ENCODE measurements at places on chromosomes 1 and 21. TPM values are rescaled to one million over a fixed set of nuclear protein-coding genes. Genes with fewer than 3 reads are reported as not detected.

DNA sequence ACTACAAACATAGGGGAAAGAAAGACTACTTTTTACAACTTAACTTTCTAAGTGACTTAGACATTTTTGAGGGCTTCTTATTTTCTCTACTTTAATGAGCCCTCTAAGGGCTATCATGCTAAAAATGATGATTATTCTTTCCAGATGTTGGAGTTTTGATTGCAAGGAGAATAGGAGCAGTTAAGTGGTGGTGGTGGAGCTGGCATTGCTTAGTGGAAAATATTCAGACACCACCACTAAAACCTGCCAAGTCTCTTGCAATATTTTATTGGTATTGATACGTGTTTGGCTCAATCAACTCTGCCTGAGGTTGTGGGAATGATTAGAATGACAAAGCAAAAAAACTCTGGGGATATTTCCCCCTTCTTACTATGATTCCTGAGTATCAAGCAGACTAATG, 82.6 kb upstream of the PTGFR start:
- no peak for DNase-seq

DNA sequence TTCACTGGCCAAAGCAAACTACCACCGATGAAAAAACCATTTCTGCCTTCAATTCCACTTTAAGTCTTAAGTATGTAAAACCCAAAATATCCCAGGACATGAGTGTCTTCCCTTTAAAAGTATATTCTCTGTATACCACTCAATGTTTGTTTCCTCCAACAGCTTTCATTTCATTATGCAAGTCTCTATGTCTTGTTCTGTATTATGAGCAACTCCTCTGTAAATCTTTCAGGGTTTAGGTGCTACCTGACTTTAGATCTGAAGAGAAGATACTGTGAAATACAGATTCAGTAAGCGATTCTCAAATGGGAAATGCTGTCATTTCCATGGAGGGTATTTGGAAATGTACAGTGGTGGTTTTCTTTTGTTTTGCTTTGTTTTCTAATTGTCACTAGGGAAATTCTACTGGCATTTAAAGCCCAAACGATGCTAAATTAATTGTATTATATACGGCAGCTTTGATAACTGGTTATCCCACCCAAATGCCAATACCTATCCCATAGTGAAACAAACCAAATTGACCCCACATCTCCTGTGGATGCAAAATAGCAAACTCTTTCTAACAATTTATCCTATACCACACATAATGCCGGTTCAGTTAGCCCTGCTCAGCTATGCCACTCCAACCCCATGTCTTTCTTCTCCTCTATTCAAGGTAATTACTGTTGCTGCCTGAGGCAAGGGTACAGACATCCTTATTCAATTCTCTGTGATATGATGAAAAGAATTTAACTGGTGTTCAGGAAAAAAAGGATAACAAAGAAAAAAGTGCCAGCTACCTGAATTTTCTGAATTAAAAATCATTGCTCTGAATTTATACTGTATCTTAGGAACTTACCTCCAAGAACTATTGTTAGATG, 182.8 kb downstream of the EIF4G3 start:
- no peak for DNase-seq

DNA sequence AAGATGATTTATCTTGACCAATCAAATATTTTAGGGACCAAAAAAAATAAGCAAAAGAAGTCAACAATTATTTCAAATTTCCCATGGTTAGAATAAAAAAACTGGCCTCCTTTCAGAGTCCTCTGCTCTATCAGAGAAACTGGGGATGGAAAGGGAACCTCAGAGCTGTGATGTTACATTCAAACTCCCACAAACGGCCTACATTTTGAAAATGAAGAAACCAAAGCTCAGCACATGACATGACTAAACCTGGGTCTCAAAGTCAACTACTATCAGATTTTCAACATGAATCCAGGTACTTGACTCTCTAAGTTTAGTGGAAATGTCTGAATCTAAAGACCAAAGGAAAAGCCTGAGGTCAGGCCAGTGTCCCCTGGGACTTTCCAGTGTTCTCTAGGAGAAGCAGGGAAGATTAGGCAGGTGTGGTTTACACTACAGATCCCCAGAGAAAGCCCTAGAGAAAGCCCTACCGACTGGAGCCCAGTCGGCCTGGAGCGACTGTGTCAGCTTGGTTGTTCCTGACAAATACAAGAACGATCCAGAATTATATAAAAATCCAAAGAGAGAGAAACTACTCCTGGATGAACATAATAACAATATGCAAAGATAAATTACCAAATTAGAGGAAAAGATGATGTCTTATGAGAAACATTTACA, 24.8 kb downstream of the JAK1 start:
- DNase-seq = no peak

DNA sequence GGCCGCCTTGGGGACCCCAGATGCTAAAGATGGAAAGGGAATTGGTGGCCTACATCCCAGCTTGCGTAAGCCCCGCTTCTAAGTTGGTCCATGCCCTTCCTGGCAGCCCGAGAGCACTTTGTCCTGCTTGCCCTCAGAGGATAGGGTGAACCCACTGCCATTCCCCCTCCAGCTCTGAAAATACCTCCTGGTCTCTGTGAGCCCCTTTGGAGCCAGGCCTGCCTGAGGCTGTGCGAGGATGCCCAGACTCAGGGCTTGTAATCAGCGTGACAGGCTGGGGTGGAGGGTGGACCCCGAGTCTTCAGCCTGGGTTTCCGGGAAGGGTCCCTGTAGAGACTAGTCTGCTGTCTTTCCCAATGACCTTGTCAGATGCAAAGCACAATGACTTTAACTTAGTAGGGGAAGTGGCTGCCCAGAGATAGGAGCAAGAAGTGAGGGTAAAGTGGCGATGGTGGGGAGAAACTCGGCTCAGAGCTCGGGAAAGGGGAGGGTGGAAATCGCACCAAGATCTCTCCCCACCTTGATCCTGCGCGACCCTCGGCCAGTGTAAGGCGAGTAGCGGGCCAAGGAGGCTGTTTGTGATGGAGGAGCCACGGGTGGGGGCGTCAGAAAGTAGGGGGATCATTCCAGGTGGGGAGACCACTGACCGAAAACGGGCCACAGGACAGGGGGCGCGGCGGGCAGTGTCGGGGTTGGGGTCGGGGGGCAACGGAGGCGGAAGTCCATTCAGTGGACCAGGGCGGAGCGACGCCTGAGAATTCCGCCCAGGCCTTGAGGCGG, 2.7 kb upstream of the HES3 start:
- no peak for DNase-seq

GRCh38 chr1:109498161-109498801, 4.4 kb downstream of the CYB561D1 start:
- no peak for DNase-seq

GRCh38 chr1:56390232-56390867, 189.0 kb downstream of the PLPP3 start:
- no peak for DNase-seq

GRCh38 chr1:111504097-111504496, 664 bp upstream of the ADORA3 start:
- DNase-seq = no peak

GRCh38 chr1:154953611-154954038, 2.3 kb downstream of the PBXIP1 start:
- no peak for DNase-seq

DNA sequence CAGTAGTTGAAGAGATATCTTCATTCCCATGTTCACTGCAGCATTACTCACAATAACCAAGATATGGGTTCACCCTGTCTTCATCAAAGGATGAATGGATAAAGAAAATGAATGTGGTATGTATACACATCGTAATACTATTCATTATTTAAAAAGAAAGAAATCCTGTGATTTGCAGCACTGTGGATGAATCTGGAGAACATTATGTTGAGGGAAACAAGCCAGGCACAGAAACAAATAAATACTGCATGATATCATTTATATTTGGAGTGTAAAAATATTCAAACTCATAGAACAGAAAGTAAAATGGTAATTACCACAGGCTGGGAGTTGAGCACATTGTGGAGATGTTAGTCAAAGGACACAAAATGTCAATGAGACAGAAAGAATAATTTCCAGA, 977.2 kb downstream of the AMY1C start:
- DNase-seq = no peak

- no peak for DNase-seq
Observed at GRCh38 chr1:197807216-197807615, 31.9 kb upstream of the DENND1B start.

DNA sequence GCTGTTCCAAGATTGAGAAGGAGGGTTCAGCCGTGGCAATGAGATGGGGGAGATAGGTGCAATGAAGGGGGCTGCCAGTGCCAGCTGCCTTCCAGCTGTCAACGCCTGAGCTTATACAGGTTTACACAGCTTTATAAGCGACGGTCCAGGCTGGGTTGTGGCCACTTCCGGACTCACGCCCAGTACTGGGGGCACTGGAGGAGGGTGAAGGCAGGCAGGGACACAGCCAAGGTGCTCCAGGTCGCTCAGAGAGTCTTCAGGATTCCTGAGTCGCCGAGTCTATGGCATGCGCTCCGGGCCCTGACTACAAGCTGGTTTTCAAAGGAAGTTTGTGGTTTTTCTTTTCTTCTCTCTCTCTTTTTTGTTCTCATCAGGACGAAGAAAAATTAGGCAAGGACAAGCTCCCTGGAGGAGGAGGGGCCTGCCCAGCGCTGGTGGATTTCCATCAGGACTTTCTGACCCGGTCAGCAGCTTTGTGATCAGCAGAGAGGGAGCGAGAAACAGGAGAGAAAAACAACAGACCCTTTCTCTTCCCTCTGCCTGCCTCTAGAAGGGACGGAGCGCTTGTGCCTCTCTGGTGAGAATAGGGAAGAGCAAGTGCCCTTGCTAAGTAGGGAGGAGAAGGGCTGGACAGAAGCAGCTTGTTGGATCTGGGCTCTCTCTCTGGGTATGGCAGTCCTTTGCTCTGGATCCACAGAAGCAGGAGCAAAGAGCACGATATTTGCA, at the start of gene MINDY1:
TSS of gene MINDY1 (minus strand) at position 576 of the 726 bp plus-strand sequence. CDS start 4,285 bp downstream, outside the sequence.
- peak; percentile 88 for DNase-seq

- DNase-seq = no peak
Observed at GRCh38 chr1:54977533-54978297, 2.7 kb upstream of the TMEM61 start.

DNA sequence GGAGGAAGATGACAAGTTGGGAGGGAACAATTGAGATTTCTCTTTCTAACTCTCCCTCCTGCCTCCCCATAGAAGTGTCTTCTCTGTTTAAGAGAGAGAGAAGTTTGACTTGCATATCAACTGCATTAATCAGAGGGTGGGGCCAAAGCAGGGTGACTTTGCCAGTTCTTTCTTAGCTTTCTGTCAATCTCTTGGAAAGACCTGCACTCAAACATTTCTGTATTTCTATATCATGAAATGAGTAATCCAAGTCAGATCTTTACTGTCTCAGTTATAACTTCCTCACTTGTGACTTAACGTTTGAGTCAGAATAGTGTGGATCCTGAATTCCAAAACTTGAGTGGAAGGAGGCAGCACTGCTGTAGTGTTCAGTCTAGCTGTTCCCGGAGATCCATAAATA, 180.8 kb upstream of the KCNK2 start:
- no peak for DNase-seq

GRCh38 chr1:59879574-59879973, 47.0 kb downstream of the CYP2J2 start:
- no peak for DNase-seq

DNA sequence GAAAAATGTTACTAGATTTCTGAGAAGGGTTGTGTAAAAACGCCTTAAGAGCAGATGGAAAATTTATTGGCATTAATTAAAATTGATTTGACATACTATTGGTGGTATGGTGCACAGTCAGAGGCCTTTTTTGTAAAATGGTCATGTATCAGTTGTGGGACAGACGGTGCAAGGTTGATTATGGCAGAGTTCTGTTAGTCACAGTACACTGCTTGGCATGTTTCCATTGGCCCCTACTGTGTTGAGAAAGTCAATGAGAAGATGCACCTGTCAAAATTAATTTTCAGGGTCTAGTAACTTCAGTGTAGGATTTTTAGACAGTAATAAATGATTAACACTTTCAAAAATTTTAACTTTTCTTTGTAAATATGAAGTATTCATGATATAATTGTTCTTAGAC, 4.4 kb downstream of the B3GALT2 start:
- DNase-seq = no peak

GRCh38 chr1:182614796-182615454, 10.7 kb upstream of the RGS16 start:
- peak; percentile 93 for DNase-seq

DNA sequence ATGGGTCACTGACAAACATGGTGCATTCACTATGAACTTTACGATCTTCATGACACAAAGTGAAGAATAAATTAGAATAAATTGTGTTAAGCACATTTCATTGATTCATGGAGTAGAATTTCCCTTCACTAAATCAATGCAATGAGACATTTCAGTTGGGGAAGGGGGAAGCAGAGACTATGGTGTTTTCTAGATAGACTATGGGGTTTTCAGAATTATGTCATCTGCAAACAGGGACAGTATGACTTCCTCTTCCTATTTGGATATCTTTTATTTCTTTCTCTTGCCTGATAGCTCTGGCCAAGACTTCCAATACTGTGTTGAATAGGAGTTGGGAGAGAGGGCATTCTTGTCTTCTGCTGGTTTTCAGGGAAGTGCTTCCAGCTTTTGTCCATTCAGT, 80.0 kb upstream of the C1orf105 start:
- no peak for DNase-seq

DNA sequence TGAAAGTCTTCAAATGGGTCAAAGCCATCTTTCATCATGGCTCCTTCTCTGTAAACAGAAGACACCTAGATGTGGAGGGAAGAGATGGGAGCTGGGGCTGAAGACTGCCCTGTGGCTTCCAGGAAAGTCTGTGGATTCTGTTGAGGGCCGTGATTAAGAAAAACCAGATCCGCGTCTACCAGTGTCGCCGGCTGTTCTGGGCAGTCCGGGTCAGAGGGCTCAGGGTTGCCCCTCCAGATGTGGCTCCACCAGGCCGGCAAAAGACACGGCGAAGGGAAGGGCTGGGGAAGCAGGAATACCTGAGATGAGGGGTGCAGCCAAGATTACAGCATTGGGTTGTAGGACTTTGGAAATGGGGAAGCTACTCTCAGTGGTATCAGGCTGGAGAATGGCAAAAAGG, 162.6 kb downstream of the RHOU start:
- DNase-seq = peak; percentile 71

- no peak for DNase-seq
Observed at GRCh38 chr1:151009206-151009587, 948 bp downstream of the PRUNE1 start.

DNA sequence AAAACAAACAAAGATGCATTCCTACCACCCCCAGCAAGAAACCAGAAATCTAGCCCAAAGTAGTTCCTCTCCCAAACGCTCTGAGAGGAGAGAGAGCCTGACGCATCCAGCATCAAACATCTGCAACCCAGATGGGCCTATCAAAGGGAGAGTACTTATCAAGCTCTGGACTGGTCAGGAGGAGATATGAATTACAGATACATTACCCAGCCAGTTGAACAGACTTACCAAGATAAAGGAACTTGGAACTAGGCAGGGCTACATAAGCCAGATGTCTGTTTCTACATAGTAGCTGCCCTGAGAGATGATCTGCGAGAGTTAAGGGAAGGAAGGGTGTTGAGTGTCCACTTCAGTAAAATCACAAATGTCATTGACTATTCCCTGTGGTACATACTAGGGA, 138.4 kb downstream of the PAPPA2 start:
- DNase-seq = no peak

GRCh38 chr1:156129687-156130577, 15.4 kb downstream of the LMNA start:
- peak; percentile 98 for DNase-seq

- DNase-seq = no peak
Observed at GRCh38 chr1:221845650-221846371, 103.9 kb upstream of the DUSP10 start.

The S100A12 gene
- not detected for total RNA-seq

The COL6A1 gene
- total RNA-seq = 1,582 TPM

The IGSF21 gene
- not detected for total RNA-seq

The PDZK1 gene
- total RNA-seq = 0.31 TPM

The RUNX1 gene
- 23.9 TPM for total RNA-seq

The SELENBP1 gene
- total RNA-seq = 8.1 TPM

The SPRR5 gene
- total RNA-seq = not detected

The MR1 gene
- total RNA-seq = 4.3 TPM

The HCRTR1 gene
- total RNA-seq = 0.50 TPM

The ADAM30 gene
- not detected for total RNA-seq

The TNFRSF8 gene
- not detected for total RNA-seq

Measured in osteocyte (in vitro differentiated cells).